ENCODE measurements at places on chromosomes 5 and 9.

DNA sequence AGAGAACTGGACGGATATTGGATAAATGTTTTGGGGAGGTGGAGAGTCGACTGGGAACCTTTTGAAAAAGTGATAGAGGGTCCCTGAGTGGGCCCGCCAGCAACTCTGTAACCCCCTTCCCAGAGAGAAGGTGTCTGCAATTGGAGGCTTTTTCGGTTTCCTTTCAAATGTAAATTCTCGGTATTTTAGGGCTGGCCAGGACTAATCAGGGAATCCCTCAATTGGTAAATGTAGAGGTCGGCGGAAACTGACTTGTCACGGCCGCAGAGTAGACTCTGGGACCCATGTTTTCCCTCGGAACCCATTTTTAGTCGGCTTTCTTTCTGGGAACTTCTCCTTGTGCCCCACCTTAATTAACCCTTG is 524 bp downstream of the CCNB1 start:
- peak; percentile 23 for DNase-seq

GRCh38 chr9:96751815-96752214 is 26.1 kb downstream of the ZNF510 start:
- no peak for DNase-seq

DNA sequence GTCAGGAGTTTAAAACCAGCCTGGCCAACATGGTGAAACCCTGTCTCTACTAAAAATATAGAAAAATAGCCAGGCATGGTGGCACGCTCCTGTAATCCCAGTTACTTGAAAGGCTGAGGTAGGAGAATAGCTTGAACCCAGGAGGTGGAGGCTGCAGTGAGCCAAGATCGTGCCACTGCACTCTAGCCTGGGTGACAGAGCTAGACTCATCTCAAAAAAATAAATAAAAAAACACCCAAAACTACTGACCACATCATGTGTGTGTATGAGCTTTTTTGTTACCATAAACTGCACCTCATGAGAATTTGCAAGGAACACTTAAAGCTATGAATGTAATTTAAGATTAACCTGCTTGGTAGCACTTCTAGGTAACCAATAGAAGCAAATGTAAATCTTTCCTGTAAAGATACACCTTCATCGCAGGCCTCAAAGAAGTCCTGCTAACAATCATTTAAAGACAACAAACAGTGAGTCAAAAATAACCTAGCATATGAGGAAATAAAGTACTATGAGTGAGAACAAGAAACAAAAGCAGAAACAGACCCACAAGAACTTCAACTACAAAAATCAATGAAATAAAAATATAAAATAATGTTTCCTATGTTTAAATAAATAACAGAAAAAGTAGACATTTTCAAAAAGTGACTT is 13.0 kb downstream of the SLC38A9 start:
- peak; percentile 16 for DNase-seq

GRCh38 chr5:4013106-4013898 is 417.7 kb downstream of the IRX1 start:
- no peak for DNase-seq

DNA sequence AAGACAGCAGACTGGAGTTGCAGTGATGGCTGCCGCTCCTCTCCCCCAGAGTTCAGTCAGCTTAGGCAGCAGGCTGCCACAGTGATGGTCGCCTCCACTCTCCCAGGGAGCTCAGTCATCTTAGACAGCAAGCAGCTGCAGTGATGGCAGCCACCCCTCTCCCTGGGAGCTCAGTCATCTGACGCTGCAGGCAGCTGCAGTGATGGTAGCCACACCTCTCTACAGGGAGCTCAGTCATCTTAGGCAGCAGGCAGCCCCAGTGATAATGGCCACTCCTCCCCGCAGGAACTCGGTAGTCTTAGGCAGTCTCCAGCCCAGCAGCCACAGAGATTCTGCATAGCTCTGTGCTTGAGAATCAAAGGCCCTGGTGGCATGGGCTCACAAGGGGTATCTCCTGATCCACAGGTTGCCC is 582.7 kb downstream of the DTWD2 start:
- DNase-seq, result no peak

- no peak for DNase-seq
Measured at GRCh38 chr5:56167519-56167918, 65.6 kb downstream of the ANKRD55 start.

- DNase-seq, result no peak
Measured at GRCh38 chr5:39466846-39467245, 42.1 kb upstream of the DAB2 start.
